ENCODE measurements at places on chromosomes 6 and 20. TPM values are rescaled to one million over a fixed set of nuclear protein-coding genes. Genes with fewer than 3 reads are reported as not detected.

DNA sequence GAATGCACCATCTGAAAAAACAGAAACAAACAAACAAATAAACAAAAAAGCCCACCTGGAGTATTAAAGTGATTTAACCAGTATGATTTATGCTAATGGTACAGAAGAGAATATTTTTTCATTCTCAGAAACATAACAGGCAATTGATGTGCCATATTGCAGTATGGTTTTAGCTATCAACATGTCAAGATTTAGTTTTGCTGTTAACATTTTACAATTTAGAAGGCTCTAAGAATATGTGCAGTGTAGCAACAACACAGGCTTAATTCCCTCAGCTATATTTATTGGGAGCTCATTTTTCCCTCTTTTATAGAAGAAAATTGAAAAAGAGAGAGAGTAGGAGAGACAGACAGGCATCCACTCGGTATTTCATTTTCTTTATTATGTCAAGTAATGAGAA is 1022.7 kb upstream of the CITED2 start:
- DNase-seq: no peak

The FUT9 gene
- not detected for polyA plus RNA-seq

- DNase-seq: no peak
Observed at GRCh38 chr6:126945150-126945685, 173.3 kb upstream of the RSPO3 start.

GRCh38 chr6:29709188-29709587 is 14.0 kb upstream of the HLA-F start:
- DNase-seq: no peak

GRCh38 chr6:19869464-19869863 is 32.3 kb downstream of the ID4 start:
- DNase-seq: no peak

- peak; percentile 64 for DNase-seq
Observed at GRCh38 chr6:16316741-16317251, 78.4 kb downstream of the GMPR start.

DNA sequence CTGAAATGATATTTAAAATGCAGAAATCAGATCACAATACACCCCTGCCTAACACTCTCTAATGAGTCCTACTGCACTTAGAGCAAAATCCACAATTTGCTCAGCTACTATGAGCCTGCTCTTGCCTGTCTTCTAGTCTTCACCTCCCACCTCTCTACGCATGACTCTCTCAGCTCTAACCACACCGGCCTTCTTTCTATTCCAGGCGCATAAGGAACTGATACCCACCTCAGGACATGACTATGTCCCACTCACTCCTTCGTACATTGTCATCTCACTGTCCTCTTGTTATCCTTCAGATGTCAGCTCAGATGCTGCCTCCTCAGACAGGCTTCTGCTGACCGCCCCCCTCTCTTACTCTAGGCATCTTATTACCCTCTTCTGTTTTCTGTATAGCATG is 201.0 kb upstream of the FLRT3 start:
- no peak for DNase-seq

GRCh38 chr6:104711371-104711770 is 148.3 kb downstream of the HACE1 start:
- no peak for DNase-seq

GRCh38 chr6:90159452-90159851 is 137.2 kb downstream of the BACH2 start:
- DNase-seq: no peak

The PRL gene
- not detected for polyA plus RNA-seq

The CNR1 gene
- not detected for polyA plus RNA-seq

The ULBP1 gene
- not detected for polyA plus RNA-seq

The SPATA25 gene
- not detected for polyA plus RNA-seq

GRCh38 chr6:44999066-44999465 is 329.1 kb upstream of the RUNX2 start:
- DNase-seq: no peak

DNA sequence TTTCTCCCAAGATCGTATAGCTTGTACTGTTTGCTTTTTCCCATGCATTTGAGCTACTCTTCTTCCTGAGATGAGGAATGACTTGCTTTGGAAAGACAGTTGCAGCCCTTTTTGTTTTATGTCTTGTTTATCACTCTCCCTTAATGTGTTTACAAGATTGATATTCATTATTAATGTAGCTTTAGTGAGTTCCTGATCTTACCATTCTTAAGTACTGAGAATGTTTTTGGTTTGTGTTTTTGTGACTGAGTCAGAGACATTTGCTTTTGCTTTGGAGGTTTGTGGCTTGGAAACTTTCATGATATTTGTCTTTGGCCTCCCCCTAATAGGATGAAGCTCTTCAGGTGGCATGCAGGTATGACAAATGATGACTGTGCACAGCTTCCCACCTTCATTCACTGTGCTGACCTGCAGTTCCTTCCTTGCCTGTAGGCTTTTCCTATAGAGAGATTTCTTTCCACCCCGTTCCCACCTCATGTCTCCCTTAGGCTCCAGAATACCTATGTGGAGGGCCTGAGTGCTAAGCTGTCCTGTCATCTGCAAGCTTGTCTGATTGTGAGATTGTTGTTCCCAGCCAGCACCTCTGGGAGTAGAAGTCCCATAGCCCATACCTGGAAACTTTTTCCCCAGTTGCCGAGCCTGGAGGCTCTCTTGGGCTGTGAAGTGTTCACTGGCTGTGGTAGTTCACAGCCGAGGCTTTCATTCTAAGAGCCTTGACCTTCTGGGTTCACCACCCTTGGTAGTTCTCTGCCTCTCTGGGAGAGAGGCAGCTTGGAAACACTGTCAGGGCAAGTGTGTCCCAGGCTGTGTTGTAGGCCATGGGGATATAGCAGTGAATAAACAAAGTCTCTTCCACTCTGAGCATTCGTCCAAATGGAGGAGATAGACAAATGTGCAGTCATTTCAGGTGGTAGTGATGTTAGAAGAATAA is 27.1 kb downstream of the CDS2 start:
- no peak for DNase-seq

- no peak for DNase-seq
Observed at GRCh38 chr20:17557675-17558006, 12.2 kb upstream of the DSTN start.

The PERP gene
- polyA plus RNA-seq: not detected

The DEFB124 gene
- polyA plus RNA-seq: not detected

DNA sequence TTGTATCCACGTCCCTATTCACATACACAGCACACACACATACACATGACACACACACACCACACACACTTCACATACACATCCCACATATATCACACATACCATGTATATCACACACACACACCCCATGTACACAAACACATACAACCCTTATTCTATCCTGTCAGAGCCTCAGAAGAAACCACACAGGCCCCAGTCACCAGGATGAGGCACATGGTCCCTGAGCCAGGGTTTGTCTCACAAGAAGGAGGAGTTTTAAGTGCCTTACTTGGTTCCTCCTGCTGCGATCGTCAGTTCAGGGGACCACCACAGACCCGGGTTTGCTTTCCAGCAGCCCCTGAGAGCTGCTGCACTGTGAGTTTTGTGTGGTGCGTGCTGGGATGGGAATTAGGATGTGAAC is 23.6 kb downstream of the BFSP1 start:
- DNase-seq: peak; percentile 21

The CGA gene
- not detected for polyA plus RNA-seq

The HRH3 gene
- not detected for polyA plus RNA-seq

DNA sequence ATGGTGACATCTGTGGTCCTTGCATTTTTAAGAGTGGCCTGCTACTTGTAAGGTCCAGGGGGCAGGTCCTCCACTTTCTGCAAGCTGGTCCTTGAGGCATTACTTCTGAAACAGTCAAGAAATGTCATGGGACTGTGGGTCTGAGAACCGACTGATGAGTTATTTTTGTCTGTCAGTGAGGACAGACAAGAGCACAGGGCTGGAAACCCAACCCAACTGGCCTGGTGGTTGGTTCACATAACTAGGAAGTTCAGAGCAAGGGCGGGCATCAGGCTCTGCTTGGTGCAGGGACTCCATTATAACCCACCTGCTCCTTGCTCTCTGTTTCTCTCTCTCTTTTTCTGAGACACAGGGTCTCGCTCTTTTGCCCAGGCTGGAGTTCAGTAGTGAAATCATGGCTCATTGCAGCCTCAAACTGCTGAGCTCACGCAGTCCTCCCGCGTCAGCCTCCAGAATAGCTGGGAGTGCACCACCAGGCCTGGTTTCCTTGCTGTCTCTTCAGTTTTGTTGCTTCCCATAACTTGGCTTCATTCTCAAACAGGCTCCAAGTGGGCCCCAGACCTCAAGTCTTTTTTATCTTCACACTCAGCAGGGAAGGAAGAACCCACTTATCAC is 9.2 kb downstream of the CST3 start:
- DNase-seq: no peak

DNA sequence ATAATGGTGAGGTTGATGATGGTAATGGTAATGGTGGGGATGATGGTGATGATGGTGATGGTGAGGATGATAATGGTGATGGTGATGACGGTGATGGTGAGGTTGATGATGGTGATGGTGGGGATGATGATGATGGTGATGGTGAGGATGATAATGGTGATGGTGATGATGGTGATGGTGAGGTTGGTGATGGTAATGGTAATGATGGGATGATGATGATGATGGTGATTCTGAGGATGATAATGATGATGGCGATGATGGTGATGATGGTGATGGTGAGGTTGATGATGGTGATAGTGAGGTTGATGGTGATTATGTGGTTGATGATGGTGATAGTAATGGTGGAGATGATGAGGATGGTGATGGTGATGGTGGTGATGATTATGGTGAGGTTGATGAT is 9.7 kb downstream of the BPI start:
- no peak for DNase-seq

DNA sequence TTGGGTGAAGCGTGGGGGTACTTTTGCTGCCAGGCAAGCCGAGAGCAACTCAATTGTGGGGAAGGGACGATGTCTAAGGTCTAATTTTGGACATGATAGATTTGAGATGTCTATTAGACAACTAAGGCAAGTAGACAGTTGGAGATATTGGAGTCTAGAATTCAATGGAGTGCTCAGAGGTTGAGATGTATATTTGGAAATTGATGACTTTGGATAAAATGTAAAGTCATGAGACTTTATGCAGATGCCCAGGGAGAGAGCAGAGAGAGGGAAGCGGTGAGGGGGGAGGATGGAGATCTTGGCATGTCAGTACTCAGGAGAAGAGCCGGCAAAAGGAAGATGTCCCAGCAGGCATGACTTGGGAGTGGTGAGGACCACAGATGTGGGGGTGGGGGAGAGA is 6.9 kb downstream of the MYLK2 start:
- no peak for DNase-seq

The CLPSL2 gene
- polyA plus RNA-seq: not detected

The GPR63 gene
- polyA plus RNA-seq: 0.11 TPM

DNA sequence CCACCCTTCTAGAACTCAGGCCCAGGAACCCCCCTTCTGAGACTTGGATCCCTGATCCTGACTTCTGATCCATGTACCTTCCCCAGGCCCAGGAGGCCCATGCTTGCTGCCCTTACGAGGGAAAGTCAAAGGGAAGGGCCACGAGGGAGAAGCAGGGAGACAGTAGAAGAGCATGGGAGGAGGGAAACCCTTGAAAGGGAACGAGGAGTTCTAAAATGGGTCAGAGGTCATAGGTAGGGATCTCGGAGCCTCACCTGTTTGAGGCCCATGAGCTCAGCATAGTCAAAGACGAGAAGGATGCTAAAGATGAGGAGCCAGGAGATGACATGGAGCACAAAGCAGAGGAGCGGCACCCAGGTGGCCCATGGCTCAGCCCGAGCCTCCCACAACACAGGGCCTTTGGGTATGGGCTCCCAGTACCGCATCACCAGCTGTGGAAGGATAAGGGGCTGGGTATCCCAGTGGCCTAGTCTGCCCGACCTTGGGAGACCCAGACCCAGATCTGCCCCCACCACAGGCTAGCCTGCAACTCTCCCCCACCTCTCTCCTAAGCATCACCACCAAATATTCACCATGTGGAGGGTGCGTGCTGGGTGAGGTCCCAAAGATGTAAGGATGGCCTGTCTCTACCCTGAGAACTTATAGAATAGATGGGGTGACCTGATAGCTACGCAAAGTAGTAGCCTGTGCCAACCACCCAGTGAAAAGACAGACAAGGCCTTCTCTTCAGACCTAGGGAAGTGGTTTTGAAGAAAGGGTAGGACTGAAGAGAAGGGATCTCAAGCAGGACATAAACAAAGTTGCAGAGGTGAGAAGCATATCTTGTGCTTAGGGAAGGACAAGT is 1.5 kb downstream of the NRM start:
- no peak for DNase-seq

The MYO6 gene
- polyA plus RNA-seq: 4.7 TPM
